CD4-positive, alpha-beta T cell (primary cell): ENCODE measurements at places on chromosomes 16 and 17.

DNA sequence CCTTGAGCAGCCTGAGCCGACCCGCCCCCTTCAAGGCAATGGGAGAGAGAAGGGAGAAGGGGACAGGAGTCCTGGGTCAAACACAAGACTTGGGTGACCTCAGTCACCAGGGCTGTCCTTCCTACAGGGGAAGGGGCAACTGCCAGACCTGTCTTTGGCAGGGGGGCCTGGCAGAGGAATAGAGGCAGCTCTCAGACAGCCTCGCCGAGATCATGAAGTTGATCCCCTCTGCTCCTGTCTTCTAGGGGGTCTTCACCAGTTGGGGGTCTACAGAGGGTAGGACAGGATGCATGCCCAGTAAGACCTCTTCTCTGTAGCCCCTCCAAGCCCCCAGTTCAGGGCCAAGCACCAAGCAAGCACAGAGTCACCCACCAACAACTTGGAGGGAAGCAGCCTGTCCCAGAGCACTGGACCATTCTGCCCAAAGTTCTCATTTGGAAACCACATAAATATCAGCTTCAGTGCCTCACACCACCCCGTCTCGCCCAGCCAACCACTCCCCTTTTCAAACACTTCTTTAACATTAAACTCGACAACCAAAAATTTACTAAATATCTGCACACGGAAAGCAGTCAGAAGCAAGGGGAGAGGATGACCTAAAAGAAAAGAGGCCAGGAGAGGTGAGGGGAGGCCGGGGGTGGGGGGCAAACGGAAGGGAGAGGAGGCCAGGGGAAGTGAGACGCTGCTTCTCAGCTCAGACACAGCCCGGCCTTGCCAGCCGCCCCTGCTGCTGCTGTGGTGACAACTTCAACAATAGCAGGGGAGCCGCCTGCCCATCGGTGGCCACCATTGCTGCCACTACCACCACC, 7.7 kb downstream of the DOK4 start:
- no peak for DNase-seq

GRCh38 chr17:49249292-49249794, 18.8 kb upstream of the PHOSPHO1 start:
- no peak for DNase-seq

DNA sequence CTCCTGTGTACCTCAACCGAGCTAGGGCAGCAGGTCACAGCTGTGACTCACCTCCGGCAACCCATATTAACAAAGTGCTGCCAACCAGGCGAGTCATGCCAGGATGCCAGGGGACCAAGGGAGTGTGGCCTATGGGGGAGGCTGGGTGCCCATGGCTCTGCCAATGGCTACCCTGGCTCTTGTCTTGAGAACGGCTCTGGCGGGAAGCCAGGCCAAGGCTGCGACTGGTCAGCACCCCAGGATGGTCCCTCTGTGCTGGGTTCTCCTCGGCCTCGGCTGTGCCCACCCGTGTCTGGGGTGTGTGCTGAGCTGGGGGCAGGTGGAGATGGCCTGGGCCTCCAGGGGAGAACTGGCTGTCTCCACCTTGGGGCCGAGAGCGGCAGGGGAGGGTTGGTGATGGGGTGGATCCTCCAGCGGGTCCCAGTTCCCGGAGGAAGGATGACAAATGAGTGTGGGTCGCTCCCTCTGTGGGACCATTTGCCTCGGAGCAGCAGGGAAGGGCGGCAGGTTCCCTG, 75.8 kb downstream of the MRC2 start:
- DNase-seq, result no peak

GRCh38 chr16:58466396-58466795, 33.5 kb upstream of the NDRG4 start:
- no peak for DNase-seq

GRCh38 chr17:34797720-34798119, 163.5 kb downstream of the CCT6B start:
- DNase-seq, result no peak

DNA sequence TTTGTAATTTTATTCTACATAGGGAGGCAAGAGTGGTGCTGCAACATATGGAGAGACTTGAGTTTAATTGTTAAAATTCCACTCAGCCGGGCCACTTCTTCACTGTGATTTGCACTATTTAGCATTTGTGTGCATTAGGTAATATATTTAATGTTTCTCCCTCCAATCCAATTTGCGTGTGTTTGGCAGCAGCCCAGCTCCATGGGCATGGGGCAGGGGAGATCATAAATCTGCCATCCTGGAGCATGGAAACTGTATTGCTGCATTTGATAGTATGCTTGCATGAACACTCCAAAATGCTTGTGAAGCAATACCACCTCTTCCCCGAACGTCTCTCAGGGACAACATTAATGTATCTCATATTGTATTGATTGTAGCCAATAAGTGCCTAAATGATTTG, 339.1 kb upstream of the RBFOX1 start:
- no peak for DNase-seq

DNA sequence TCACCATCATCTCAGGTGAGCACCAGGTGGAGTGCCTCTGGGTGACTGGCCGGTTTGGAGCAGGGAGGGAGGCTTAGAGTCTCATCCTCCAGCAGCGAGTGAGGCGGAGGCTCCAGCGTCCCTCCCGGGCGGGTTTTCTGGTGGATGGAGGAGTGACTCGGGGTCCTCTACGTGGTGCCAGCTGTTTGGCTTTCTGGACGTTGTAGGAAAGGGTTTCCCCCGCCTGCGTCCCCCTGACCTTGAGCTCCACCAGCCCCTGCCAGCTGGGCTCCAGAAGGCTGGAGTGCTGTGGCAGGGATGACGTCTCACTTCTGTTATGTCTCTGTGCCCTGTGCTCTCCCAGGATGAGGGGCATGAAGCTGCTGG, 522 bp downstream of the DNASE1 start:
- no peak for DNase-seq

- no peak for DNase-seq
These were observed 8.7 kb upstream of the SYNGR2 start for GRCh38 chr17:78159575-78160158.

DNA sequence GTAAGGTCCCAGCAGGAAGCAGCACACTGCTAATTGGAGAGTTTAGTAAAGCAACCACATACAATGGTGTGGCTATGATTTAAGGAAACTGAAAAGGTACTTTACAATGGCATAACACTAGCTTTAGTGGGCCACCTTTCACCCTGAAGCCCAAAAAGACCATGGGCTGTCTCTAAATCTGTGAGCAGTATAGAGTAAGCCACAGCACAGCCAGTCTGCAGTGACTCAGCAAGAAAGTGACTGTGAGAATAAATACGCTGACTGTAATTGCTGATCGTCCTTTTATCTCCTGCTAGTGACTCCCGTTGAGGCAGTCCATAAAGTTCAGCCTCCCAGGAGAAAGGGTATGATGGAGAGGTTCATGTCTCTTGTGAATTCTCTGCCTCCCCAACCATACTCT, 679.8 kb upstream of the KIF2B start:
- no peak for DNase-seq

DNA sequence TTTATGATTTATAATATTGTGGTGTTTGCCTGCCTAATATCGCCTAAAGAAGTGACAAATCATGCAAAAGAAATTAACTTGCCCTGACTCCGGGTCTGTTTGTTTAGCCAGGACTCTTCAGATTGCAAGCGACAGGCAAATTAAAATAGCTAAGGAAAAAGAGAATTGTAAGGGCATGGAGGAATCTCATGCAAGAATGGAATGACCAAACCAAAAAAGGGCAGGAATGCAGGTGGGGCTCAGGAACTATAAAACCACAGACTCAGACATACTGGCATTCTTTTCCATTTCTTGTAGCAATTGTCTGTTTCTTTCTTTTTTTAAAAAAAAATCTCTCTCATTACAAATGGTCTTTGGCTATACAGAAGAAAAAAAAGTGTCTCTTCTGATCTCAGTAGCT, 188.1 kb upstream of the XYLT1 start:
- no peak for DNase-seq

DNA sequence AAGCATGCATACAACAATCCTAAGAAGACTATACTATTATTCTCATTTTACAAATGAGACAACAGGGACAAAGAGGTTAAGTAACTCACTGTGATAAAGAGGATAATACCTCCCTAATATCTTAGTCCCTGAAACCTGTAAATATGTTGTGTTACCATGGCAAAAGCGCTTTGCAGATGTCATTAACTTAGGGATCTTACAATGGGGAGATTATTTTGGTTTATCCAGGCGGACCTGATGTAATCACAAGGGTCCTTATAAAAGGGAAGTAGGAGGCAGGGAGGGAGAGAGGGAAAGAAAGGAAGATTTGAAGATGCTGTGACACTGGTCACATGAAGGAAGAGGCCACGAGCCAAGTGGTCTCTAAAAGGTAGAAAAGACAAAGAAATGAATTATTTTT, 164.7 kb downstream of the CNTNAP4 start:
- no peak for DNase-seq

- no peak for DNase-seq
These were observed 19.5 kb downstream of the MARVELD3 start for GRCh38 chr16:71645450-71645849.

- DNase-seq, result no peak
These were observed 112.8 kb downstream of the ZNF778 start for GRCh38 chr16:89330177-89330856.

GRCh38 chr16:85570213-85570734, 42.8 kb upstream of the GSE1 start:
- no peak for DNase-seq

GRCh38 chr17:601244-601925, 113.3 kb downstream of the VPS53 start:
- DNase-seq, result no peak

- peak; percentile 2 for DNase-seq
These were observed 475.2 kb upstream of the WSB1 start for GRCh38 chr17:26818736-26819135.

- no peak for DNase-seq
These were observed 21.4 kb upstream of the CACNG3 start for GRCh38 chr16:24234737-24235136.

- no peak for DNase-seq
These were observed 89.8 kb upstream of the CES5A start for GRCh38 chr16:55964923-55965475.

DNA sequence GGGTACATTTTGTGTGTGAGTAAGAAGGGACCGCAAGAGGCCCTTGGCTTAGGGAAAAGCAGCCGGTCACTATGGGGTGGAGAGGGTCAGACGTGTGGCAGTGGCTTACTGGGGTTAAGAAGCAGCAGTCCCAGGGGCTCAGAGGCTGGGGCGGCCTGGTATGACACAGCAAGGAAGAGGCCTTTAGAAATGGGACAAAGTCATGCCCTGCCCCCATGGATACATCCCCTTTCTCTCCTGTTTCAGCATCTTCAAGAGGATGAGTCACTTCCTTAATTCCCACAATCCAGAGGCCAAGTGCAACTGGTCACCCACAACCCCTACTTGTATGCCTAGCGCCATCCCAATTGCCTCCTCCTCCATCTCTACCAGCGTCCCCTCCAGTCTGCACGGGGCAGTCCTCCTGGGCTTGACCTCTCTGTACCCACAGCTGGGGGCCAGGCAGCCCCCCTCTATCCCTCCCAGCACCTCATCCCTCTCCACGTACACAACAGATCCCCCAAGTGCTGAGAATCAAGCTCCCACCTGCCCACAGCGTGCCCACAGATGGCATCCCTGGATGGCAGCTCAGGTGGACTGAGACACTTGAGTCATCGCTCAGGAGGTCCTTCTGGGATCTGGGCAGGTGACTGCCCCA, 6.9 kb upstream of the EFTUD2 start:
- peak; percentile 30 for DNase-seq

DNA sequence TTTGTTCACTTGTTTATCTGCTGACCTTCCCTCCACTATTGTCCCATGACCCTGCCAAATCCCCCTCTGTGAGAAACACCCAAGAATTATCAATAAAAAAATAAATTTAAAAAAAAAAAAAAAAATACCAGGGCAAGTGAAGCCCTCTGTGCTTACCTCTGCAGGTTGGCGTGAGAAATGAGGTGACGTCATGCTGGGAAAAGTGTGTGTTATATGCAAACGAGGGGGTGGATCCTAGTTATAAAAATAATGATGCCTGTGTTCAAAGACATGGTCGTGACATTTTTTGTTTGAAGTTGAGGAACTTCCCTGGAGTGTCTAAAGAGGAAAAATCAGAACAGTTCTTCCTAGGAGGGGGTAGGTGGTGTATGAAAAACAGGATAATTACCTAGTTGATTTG, 20.2 kb downstream of the TMC7 start:
- no peak for DNase-seq

DNA sequence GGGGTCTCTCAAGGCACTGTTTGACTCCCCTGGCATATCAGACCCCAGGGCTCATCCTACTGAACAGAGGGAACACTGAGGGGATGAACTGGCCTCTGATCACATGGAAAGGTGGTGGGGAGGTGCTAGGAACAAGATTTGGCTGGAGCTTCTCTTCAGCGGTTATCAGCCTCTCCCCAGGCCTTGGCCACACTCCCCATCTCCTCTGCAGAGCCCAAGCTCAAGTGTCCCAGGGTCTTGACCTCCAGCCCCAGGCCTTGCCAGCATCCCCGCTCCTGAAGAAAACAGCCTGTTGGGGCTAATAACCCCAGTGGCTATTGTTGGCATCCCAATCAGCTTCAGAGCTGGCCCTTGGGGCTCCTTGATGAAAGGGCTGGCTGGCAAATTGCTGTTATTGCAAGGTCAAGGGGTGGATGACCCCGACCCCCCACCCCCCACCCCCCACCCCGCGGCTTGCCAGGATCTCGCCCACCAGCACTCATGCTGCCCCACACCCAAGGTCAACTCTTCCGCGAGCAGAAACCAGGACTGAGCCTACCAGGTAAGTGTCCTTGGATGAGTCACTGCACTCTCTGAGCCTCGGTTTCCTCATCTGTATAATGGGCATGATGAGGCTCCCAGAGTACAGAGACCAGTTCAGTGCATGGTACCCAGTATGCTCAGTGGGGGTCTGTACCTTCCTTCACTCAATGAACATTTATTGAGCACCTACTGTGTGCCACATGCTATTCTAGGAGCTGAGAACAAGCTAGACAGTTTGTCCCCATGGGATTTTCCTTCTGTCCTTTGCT, 18.8 kb upstream of the FAM83G start:
- DNase-seq, result no peak

GRCh38 chr17:9890124-9890523, 14.9 kb downstream of the RCVRN start:
- no peak for DNase-seq

GRCh38 chr17:21297597-21297996, 13.1 kb downstream of the MAP2K3 start:
- no peak for DNase-seq

- DNase-seq, result no peak
These were observed 24.9 kb downstream of the USP31 start for GRCh38 chr16:23124315-23124714.

GRCh38 chr17:40328386-40328766, 19.4 kb downstream of the RARA start:
- no peak for DNase-seq
